ENCODE measurements at places on chromosomes 12 and 14. TPM values are rescaled to one million over a fixed set of nuclear protein-coding genes. Genes with fewer than 3 reads are reported as not detected.
A peak's percentile ranks its signal among the peaks of the same experiment; 100 is the strongest.

DNA sequence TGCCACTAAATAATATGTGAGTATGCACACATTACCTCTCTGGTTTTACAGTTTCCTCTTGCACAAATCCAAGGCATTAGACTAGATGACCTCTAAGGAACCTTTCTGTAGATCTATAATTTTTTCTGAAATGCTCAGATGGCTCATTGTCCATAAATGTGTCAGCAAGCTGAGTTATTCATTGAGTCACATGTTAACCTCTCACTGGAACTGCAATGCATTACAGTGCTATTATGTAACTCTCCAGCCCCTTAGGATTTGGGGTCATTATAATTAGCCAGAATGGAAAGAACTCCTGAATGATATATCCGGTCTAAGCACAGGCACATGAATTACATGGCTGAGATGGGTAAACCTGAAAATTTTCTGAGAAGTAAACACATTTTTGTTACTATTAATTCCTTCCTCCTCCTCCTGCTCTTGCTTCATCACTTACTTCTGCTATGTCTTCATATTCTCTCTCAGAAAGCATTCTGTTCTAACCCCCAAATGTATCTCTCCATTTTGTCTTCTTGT, 20.3 kb upstream of the DRAM1 start:
- DNase-seq: no peak

Gene ALX1
- not detected for total RNA-seq

GRCh38 chr12:87866578-87867292, 162.5 kb downstream of the C12orf50 start:
- peak; percentile 12 for DNase-seq

DNA sequence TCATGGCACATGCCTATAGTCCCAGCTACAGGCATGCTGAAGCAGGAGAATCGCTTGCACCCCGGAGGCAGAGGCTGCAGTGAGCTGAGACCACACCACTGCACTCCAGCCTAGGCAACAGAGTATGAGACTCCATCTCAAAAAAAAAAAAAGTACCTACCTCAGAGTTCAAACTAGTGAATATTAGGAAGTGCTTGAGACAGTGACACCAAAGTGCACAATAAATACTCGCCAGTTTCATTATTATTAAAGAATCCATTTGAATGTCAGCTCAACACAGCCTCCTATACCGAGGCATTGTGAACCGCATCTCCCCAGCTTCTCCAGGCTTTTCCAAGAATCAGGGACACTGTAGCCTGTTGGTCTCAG, 5.0 kb downstream of the GAPDH start:
- no peak for DNase-seq

DNA sequence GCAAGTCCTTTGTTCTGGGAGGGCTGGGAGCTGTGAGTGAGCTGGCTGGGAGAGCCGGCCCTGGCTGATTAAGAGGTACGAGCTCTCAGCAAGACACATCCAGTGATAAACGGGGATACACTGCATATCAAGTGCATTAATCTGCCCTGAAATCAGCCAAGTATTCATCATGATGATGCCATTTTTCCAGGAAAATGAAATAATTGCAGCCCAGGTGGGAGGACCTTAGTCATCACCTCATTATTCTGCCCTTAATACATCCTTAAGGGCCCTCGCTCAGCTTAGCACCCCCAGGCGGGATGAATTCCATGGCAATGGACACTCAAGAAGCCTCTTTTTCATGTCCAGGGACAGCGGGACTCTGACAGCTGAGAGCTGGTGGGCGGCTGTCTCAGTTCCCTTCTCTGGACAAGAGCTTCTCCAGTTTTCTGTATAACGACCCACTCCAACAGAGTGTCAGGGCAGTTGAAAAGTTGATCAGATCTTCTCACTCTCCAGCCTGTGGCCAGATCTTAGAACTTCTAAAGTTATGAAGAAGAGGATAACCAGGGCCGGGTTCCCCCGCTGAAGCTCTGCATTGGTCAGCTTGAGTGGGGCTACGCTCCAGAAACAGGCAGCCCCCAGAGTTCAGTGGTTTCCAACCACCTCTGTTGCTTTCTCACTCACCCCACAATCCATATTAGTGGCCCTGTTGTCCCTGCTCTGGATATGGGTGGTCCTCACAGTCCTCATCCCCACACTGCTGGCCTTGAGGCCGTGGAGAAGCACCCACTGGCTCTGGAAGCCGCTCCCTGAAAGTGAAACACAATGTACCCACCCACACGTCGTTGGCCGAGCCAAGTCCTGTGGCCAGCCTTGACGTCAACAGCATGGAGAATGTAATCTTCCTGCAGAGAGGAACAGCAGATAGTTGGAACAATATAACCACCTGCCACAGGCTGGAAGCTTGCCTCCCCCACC, 306.2 kb upstream of the DIO3 start:
- no peak for DNase-seq

Gene ADAM21
- 0.98 TPM for total RNA-seq

Gene RALGAPA1
- total RNA-seq: 29.3 TPM

- no peak for DNase-seq
Observed at GRCh38 chr12:79535751-79536150, 155.0 kb downstream of the PAWR start.

- no peak for DNase-seq
Observed at GRCh38 chr12:43151441-43151981, 400.5 kb downstream of the ADAMTS20 start.

GRCh38 chr12:17661250-17661649, 428.7 kb downstream of the RERGL start:
- no peak for DNase-seq

Gene DIO2
- 0.10 TPM for total RNA-seq

Gene RASAL1
- 16.0 TPM for total RNA-seq

Gene KRT74
- total RNA-seq: not detected

DNA sequence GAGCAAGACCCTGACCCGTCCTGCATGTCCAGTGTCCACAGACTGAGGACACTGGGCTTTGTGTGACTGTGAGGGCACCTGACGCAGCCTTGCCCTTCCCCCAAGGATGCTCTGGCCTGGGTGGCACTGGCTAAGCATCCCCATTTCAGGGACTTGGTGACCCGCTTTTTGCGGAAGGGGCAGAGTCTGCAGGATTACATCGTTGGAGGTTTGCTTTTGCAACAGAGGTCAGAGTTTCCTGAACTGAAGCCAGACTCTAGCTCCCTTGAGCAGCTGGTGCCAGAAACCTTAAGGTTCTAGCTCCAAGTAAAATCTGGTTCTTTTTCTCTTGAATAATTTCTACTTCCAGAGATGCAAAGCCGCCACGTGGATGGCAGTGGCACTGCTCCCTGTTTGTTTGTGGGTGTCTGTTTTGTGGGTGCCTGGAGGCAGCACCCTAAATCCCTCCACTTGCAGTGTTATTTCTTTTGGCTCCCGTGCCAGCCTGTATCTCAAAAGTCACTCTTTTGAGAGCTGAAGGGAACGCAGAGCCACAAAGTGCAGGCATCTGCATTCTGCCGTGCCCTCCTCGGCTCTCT, 184.7 kb downstream of the TSPAN9 start:
- no peak for DNase-seq

GRCh38 chr14:20546877-20547276, 14.0 kb downstream of the RNASE9 start:
- no peak for DNase-seq

- DNase-seq: no peak
Observed at GRCh38 chr12:109053382-109054123, 1.2 kb downstream of the USP30 start.

DNA sequence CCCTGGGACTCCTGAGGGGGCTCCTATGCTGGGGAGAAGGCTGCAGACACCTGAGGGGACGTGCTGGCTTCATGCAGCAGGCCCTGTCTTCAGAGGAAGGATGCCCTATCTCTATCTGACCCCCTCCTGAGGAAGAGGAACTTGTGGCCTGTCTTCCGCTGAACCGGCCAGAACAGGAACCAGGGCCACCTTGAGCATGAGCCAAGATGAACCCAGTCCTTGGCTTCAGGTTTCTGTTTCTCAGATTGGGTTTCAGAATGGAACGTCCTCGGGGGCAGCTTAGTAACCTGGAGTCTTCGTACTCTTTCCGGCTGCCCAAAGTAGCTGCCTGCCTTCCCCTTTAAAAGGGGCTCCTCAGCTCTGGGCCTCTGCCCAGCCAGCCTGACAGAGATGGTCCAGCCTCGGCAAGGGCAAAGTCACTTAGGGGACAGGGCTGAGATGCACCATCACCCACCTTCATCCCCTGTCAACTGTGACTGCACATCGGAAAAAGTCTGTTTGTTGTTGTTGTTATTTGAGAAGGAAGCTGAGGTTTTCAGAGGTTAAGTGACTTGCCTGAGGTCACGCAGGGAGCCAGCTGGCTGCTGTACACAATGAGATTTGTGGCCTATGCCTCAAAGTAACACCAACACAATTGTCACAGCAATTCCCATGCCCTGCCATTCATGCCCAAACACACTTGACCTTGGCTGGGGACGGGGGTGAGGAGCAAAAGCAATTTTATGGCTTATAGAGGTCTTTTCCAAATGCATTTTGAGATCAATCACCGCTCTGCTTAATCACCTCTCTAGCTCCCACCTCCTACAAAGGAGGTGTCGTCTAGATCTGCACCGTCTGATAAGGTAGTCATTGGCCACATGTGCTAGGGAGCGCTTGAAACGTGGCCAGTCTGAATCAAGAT, 13.4 kb downstream of the ASB2 start:
- DNase-seq: no peak

- peak; percentile 52 for DNase-seq
Observed at GRCh38 chr14:102928412-102929240, 6.2 kb downstream of the AMN start.

Gene TMEM253
- total RNA-seq: 0.59 TPM

DNA sequence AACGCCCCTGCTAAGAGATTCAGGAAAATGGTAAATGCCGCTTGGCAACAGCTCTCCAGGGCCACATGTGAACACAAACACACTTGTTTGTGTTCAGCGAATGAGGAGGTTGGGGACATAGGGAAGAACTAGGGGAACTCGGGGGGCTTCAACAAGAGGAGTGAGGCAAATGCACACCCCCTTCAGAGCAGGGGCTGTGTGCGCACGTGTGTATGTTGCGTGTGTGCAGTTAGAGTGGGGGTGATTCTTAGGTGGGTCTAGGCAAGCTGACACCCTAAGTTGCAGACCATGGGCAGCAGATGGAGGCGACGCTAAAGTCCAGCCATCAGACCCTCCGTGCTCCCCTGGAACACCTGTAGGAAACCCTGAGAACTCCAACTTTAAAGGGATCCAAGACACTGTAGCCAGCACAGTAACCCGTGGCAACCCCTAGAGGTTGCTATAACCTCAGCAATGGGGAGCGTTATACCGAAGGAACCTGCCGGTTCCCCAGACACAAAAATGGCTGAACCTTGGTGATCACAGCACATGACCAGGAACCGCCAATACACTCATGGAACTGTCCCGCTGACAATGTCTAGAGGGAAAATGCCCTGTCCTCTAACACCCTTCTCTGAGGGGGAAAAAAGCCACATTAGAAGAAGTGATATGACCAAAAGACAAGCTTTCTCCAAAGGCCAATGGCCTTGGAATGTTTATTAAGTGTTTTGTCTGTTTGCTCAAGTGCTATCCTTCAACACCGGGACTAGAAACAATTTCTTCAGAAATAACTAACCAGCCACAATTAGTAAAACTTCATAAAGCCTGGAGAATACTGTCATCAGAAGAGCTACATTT, 86.5 kb upstream of the CEP83 start:
- DNase-seq: peak; percentile 77

DNA sequence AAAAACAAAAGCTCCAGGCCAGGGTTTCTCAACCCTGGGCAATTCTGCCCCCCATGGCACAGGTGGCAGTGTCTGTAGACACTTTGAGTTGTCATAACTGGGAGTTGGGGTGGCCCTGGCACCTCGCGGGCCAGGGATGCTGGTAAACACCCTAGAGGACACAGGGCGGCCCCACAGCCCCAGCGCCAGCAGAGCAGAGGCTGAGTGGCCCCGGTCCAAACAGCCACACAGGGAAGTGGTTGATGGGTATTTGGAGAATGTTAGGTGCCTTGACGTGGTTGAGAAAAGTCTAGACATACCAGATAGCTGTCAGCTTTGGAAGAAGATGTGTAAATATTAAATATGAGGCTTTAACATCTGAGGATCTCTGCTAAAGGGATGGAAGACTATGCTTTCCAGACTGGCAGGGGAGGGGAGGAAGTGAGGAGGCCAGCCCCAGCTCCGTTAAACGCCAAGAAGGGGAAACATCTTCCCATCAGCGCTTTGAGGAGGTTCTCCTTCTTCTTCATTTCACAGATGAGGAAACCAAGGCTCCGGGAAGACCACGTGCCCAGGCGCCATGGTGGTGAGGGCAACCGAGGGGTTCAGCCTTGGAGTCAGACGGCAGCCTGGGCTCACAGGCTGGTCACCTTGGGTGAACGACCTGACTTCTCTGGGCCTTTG, 103.7 kb downstream of the SCARB1 start:
- DNase-seq: no peak

- no peak for DNase-seq
Observed at GRCh38 chr12:131314524-131315090, 360.9 kb downstream of the ADGRD1 start.

GRCh38 chr12:127770118-127770517, 496.9 kb upstream of the TMEM132C start:
- no peak for DNase-seq

Gene SYCP3
- total RNA-seq: not detected

- DNase-seq: no peak
Observed at GRCh38 chr12:115895247-115895646, 382.2 kb downstream of the MED13L start.

DNA sequence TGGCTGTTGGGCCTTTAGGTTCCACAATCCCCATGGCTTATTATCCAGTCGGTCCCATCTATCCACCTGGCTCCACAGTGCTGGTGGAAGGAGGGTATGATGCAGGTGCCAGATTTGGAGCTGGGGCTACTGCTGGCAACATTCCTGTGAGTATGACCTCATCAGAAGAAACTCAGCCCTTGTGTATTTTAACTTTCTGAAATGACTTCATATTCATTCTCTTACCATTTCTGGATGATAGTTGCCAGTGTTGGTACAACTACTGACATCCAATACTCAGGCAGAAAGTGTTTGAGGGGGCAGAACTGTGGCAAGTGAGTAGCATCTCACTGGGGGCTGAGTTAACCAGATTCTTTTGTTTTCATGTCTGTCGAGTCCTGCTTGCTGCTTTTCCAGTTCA, 2.3 kb downstream of the DAZAP2 start:
- no peak for DNase-seq
